Right forelimb (tissue), 1 donor: ENCODE measurements at places on chromosomes 3 and 15.

DNA sequence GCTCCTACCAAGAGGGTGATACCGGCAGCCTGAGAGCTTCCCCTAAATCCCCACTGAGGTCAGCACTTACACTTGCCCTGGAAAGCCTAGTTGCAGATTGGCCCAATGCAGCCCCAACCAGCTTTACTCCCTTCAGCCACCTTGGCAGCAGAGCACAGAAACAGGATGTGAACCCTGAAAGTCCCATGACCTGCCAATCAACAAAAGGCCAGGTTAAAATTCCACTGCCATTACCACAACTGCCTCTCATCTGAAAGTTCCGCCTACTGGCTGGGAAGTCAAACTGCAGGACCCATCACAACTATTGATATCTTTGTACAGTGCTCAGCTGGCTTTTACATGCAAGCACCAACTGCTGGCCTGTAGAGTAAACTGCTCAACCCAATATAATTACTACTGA is 156.2 kb downstream of the ZMAT3 start:
- DNase-seq, result no peak

DNA sequence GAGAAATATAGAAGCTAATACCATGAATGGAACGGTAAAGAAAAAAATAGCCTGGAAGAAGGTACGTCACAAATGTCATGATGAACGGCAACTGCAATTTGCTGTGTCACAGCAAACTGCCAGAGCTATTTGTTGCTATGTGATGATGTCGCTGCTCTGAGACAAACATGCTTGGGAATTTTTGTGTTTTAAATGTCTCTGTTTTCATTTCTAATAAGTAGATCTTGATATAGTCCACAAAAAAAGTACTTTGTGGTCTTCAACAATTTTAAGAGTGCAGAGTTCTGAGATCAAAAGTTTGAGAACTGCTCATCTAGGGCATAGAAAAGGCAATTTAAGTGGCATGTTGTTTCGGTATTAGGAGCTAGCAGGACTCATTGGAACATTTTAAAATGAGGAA is 4.3 kb upstream of the NR1D2 start:
- DNase-seq, result no peak

GRCh38 chr15:42788725-42789124 is 51.8 kb upstream of the CDAN1 start:
- no peak for DNase-seq

DNA sequence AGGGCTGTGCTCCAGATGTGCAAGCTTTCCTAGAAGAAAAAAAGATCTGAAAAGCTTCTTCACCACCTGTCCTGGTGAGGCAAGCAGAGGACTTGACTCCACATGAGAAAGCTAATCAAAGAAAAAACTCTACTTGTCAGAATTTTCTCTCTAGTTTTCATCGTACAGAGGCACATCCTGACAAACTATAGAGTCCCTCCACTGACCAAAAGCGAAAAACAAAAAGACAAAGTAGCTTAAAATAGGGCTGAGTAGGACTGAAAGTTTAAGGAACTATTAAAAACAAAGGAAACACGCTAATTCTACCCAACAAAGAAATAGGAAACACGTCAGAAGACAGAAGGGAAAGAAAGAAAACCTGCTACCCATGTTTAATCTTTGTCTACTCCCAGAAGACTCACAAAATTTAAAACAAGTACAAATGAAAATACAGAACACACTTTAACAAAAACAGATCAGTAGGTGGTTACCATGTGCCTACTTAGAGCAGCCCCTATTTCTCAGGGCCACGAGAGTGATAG is 26.5 kb downstream of the NANOGP8 start:
- DNase-seq, result no peak

DNA sequence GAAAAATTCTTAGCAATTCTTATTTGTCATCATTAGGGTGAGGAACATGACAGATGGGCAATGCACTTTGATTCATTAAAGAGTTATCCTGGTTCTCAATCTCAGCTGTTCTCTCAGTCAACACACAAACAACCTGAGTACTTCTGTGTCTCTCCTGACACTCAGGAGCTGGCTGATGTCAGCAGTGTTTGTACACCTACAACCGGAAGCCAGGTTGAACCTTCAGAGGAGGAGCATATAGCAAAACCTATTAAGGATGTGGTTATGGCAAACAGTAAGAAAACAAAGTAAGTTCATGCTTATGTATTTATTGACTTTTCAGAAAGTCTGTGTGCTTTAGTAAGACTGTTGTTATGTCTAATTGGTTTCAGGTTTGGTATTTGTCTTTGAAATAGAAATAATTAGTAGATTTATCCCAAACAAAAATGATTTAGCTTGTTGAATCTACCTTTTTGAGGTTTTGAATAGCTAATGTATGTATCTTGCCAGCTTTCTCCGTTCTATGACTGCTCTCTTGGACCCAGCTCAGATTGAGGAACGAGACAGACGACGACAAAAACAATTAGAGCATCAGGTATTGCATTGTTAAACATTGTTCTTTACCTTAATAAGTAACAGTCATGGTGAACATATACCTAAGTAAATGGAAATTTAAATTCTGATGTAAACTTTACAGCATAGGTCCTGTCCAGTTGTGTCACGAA is 36.6 kb downstream of the CCDC66 start:
- no peak for DNase-seq

DNA sequence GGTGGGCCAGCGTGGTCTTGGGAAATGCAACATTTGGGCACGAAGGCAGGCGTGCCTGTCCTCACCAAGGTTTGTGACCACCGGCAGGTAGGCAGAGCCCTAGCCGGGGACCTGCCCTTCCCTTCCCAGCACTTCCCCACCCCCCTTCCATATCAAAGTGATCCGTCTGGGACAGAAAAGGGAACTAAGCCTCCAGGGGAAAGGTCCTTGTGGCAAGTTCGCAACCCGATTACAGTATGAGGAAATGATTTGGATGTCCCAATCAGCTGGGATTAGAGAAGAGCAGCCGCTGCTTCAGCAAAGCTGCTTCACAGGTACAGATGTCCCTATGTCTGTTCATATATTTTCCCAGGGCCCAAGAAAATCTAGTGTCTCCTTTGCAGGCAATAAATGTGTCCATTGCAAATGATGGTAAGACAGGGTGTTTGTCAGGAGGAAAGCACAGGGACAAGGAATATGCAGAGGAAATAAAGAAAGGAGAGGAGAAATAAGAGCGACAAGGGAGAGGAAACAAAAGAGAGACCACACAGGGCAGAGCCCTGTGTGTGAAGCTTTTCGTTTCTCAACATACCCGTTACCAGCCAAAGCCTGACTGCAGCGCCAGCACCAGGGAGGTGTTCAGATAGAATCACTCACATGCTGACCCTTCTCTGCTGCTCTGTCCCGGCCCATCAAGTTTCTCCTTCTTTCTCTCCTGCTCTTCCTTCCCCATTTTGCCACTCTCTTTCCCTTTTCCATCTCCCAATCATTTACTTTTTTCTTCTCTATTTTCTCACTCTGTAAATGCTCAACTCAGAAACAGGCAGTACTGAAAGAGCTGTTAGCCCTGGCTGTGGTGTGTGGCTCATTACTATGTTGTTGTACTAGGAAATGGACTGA is 17.4 kb upstream of the SECISBP2L start:
- no peak for DNase-seq

GRCh38 chr3:14141144-14141543 is 16.3 kb downstream of the TMEM43 start:
- no peak for DNase-seq

DNA sequence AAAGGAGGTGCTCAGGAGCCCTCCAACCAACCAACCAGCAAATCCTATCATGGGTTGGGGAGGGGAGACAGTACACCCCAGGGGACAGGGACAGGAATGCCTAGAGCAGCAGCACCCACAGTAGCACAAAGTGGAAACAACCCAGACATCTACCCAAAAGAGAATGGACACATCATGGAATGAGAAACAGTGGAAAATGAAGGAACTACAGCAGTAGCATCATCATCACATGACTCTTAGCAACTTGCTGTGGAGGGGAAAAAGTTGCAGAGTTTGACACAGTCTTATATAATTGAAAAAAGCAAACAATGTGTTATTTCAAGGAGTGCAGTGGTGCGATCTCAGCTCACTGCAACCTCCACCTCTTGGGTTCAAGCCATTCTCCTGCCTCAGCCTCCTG is 11.0 kb downstream of the C3orf22 start:
- DNase-seq, result peak; percentile 15

DNA sequence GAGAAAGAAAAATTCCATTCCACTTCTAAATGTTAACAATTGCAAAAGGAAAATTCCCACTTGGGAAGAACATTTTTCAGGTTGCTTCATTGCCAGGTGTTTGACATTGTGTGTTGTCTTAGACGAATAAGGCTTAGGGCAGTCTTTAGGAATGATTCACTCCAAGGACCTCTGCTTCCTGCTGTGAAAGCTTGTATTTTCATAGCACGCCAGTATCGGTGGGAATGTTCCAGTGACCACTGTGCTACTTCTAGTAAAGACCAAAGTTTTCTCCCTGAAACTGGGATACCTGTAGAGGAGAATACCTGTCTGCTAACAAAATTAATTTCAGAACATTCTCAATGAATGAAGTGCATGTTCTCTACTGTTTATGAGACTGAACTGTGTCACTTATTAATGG is 64.1 kb downstream of the CDIN1 start:
- DNase-seq, result no peak

GRCh38 chr15:67002368-67002767 is 63.0 kb upstream of the SMAD3 start:
- no peak for DNase-seq

DNA sequence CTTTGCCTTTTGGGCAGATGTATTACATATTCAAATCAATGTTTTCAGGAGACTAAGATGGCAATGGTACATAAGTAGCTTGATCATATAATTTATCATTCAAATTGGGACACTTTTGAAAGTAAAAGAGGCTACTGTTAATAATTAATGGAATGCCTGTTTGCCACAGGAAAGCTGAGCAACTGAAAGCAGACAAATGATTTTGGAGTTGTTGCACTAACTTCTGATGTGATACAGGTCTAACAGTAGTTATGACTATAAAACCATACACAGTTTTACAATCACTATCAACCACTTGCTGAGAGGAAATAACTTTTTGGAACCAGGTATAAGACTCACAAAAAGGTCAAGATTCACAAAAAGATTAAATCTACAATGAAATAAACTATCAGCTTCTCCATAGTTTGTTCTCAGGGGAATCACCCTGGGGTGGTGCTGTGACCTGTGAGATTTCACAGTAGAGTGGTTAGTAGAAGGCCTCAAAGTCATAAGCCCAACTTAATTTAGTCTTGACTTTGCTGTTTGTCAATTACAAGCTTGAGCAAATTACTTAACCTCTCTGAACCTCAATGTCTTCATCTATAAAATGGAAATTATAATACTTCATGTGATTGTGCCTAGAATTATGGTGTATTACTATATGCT is 42.7 kb downstream of the HHLA2 start:
- DNase-seq, result no peak

- DNase-seq, result no peak
These were observed 39.6 kb upstream of the TRAK1 start for GRCh38 chr3:42051384-42052131.

DNA sequence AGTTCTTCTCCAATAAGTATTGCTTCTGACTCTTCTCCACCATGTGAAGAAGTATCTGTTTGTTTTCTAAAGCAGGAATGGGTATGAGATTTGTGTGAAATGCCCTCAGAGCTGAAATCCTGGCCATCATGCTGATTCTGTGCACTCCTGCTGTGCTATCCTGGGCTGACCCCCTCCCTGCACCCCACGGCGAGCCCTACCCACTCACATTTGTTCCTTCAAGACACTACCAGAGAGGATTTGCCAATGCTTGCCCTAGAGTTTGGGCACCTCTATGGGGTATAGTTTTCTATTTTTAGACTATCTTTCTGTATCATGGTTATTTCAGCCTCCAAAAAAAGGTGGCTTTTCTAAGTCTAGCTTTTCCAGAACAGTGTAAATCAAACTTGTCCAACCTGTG is 18.5 kb downstream of the TXNRD3 start:
- DNase-seq, result no peak

DNA sequence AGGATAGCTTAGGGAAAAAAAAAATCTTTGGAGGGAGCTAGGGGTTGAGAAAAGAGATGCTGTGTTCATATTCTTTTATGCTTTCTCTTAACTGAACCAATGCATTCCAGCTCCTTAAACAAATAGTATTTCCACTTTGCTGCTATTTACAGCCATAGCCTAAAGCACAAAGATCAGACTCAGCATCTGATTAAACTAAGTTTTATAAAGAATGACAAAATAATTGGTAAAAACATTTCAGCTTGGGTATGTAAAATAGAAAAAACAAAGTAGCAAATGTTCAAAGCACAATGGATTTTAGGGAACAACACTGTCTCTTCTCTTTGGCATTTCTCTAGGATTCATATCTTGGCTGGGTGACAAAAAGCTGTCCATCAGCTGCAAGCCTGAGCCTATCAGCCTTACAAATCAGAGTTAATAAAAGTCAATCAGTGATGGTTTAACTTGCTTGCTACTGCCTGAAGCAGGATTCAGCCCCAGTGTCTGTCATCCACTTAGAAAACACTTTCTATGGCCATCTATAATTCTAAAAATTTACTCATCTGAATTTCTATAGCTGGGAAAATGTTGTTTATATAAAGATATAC is 232.1 kb upstream of the CDIN1 start:
- no peak for DNase-seq

DNA sequence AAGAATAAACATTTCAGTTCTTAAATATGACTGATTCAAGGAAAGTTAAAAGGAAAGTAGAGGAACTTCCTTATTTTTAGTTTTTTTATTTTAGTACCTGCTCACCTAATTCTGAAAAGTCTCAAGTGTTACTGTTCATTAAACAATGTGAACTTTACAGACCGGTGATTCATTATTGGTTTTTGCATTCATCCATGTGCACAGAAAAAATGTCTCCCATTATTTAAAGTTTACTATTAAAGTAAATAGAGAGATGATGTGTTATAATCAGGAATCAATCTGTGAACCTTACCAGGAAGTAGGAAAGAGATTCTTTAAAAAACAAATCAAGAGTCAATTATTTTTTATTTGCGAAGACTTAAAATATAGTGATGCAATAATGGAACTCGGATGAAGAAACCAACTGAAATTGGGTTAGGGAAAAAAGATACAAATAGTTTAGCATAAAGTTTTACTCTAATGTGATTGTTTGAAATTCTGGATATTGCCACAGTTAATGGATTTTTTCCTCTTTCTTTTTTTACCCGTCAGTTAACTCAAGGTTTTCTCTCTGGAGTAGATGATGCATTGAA is 119.4 kb upstream of the SAMMSON start:
- no peak for DNase-seq

DNA sequence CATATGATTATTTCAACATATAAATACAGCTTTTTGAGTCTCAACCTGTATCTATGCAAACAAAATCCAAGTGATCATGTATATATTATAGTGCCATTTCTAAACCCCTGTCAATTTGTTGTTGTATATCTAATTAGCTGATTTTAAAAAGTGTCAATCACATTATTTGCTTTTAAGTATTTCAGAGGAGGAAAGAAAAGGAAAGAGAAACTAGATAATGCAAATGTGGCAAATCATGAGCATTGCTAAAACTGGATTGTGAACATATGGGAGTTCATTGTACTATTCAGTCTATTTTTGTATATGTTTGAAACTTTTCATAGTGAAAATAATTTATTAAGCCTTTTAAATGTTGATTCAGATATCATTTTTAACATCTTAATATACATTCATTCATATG is 190.7 kb downstream of the ZIC4 start:
- DNase-seq, result no peak
